ENCODE measurements at places on chromosomes 11 and 22. TPM values are rescaled to one million over a fixed set of nuclear protein-coding genes. Genes with fewer than 3 reads are reported as not detected.
A peak's percentile ranks its signal among the peaks of the same experiment; 100 is the strongest.

- DNase-seq: no peak
Measured at GRCh38 chr11:33618351-33618710, 82.3 kb downstream of the C11orf91 start.

DNA sequence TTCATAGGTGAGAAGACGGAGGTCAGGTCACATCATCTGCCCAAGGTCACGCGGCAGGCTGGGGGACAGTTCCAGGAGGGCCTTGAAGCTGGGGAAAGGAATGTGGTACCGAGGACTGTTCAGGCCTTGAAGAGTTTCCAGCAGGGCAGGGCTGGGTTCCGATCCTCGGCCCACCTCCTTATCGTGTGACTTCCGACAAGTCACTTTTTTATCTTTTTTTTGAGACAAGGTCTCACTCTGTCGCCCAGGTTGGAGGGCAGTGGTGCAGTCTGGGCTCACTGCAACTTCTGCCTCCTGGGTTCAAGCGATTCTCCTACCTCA, 623 bp downstream of the NDUFS8 start:
- no peak for DNase-seq

The SLC29A2 gene
- total RNA-seq: 50.5 TPM

DNA sequence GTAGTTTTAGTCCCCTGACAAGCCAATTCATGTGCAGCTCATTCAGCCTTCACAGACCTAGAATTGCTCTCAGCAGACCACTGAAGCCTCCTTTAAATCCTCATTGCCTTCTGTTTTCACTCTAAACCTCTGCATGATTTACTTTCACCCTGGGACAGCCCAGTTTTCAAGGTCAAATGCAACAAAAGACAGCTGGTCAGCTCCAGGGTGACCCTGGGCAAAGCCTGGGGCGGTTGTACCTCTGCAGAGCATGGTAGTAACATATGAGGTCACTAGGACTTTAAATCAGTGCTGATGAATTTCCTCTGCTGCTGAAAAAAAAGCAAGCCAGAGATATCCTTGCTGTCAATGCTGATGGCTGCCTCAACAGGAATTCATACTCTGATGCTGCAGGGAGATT, 62.2 kb downstream of the SERGEF start:
- no peak for DNase-seq

The BTBD18 gene
- not detected for total RNA-seq

GRCh38 chr22:28024422-28024888, 105.4 kb upstream of the PITPNB start:
- no peak for DNase-seq

The MYRF gene
- 21.4 TPM for total RNA-seq

DNA sequence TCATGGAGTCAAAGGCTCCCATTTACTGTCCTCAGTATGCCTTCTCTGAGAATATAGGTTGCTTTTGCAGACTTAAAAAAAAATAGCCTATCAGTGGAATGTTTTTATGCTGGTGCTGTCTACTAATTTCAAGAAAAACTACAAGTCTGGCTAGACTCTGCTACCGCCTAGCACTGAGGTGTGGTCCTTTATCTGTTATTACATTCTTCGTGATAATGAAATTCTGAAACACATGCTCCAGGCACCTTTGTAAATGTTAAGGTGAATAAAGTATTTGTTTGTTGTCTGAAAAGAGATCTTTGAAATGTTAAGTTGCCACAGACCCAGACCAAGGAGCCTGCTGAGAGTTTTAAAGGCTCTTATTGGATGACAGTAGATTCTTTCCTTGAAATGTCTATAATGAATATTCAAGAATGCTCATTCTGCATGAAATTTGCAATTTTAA, 95.3 kb downstream of the DBX1 start:
- DNase-seq: no peak

- DNase-seq: no peak
Measured at GRCh38 chr11:8168485-8169257, at the start of gene RIC3. Gene RIC3, minus strand, starts transcription at chr11:8169025. Its CDS starts 36 bp downstream, at chr11:8168989.

DNA sequence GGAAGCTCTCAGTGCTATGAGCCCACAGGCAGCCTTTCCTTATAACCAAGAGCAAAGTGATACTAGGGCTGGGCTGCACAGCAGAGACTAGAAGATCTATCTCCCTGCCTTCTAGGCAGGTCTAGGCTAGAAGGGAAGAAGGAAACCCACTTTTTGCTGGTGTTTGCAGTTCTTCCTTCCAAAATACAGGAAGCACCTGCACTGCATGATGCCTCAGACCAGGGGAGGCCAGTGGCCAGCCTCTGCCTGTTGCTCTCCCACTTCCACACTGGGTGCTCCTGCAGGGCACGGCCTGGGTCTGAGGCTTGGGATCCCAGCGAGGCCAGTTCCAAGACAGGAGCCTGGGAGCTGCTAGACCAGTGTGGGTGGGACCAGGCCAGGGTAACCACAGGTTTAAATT, 6.0 kb upstream of the UCP3 start:
- DNase-seq: no peak

The LSP1 gene
- total RNA-seq: 0.73 TPM

DNA sequence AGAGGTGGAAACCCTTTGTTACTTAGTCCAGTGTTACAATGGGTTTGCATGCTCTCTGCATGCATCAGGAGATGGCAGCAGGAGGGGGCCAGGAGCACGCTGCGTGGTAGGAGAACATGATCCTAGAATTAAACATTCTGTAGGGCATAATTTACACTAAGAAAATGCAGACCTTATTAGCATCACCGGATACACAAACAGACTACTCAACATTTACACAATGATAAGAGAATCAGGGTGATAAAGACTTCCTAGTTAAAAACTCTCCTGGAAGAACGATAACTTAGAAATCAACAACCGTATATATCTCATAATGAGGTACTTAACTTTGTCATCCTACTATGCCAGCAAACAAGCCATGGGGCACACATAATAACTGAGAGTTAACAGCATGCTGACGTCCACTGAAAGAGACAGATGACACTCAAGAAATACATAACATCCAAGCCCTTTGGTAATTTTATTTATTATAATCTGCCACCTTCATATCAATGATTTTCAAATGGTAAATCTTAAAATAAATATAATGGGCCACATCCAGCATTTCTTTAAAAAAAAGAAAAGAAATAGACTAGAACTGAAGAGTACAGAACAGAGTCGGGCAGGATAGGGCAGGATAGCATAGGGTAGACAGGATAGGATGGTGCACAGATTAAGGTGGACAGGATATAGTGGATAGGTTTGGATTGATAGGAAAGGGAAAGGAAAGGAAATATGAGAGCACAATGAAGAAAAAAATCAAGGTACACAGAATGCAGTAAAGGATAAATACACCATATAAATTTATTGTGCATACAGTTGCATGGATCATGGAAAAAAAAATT, 27.5 kb downstream of the CADM1 start:
- no peak for DNase-seq

GRCh38 chr22:37105154-37105553, 4.4 kb downstream of the TMPRSS6 start:
- DNase-seq: no peak

DNA sequence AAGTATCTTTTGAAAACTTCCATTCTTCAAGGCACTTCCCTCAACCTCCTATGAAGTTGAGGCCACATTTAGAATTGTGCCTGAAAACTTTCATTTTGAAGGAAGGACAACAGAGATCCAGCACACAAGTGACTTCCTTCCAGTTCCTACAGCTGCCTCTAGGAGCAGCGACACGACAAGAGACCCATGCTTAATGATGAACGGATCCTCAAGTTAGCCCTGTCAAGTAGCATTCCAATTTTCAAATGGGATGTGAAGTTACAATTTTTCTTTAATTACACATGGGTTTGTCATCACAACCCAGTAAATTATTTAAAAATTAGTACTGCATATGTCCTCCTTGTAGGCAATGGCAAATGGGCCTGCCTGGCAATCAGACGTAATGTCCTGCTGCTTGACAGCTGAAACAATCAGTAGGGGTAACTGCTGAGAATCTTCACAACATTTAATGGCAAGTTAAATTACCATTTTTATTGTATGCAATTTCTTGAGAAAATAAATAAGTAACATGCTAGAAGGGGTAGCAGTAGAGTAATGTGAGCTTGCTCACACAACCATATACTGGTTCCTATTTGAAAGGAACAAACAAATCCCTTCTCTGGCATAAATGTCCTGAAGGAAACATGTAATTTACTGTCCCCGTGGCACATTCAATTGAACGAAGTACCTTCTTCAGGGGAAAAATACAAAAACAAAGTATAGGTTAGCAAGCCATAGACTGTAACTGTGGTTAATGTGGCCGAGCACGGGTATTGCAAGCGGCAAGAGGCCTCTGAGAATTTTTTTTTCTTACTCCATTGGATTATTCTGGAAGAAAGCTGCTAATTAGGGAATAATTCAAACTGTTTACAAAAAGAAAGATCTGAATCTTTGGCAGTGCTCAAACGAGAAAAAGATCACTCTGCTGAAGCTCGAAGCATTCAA, 288.3 kb downstream of the CADM1 start:
- DNase-seq: no peak

The SYT13 gene
- 0.09 TPM for total RNA-seq

The C1QTNF5 gene
- 0.47 TPM for total RNA-seq

- DNase-seq: no peak
Measured at GRCh38 chr11:69613594-69613993, 27.4 kb upstream of the CCND1 start.

- no peak for DNase-seq
Measured at GRCh38 chr11:1774886-1775285, 11.2 kb upstream of the CTSD start.

The RAB38 gene
- total RNA-seq: 1.5 TPM

DNA sequence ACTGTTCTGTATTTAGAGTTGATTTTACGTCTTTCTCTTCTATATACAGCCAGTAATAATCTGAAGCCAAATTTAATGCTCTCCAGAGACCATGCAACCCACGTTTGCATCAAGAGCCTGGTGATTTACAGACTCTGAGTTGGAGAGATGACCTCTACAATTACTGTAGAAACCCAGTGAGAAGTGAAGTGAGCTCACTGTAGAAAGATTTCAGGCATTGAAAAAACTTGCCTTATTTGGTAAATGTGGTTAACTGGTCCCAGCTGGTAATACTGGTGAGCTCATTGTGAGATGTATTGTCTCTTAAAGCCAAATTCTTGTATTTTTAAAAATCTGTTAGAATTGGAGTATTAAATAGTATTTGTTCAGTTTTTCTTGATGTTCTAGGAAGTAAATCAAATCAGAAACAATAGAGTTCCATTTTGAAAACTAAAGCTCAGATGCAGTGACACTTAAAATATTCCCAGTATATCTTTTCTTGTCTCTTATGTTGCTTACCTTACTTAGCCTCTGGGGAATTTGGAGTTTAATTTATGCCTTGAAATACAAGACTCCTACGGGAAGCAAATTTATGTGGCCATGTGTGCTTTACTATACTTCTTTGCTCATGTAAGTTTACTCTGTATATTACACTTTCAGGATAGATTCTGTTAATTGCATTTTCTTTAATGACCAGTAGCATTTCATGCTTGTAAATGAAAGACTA, 189.9 kb downstream of the ARHGAP42 start:
- DNase-seq: no peak

GRCh38 chr11:8932564-8933180, at the start of gene C11orf16:
Gene C11orf16, minus strand, starts transcription at chr11:8932947. Its CDS starts 639 bp downstream, at chr11:8932308.
- no peak for DNase-seq

The GLYAT gene
- total RNA-seq: not detected

The TSKU gene
- 14.1 TPM for total RNA-seq

GRCh38 chr11:40219401-40219800, 1240.1 kb downstream of the LRRC4C start:
- DNase-seq: no peak

DNA sequence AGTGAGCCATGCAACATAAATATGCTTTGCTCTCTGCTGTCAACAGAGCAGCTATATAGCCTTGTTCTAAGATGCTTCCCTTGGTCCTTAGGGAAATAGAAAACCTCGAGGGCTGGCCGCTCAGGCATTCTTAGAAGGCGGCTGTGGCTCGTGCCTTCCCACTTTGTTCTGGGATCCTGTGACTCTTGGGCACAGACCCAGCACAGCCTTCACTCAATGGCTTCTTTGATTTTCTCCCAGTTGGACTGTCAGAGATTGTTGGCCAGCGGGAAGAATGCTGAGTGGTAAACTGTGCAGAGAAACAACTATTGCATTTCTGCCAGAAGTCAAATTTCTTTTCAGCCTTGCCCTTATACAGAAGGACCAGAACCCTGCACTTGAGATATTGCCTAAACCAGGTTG, 9.5 kb upstream of the MICAL2 start:
- DNase-seq: no peak

DNA sequence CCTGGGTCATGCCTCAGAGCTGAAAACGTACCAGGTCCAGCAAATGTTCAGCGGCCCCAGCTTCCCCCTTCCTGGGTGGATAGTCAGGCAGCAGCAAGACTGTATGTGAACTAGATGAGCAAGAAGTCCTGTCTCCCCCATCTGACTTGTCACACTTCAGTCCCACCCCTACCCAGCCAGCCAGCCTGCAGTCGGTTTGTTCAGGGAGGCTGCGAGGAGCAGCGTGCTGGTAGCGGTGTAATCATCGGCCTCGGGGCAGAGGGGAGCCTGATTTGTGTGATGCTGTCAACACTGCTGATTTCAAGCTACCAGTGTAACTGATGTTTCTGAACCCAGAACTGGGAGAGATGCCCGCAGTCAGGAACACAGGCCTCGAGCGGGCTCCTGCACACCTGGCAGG, 9.6 kb downstream of the TMEM258 start:
- DNase-seq: no peak

- no peak for DNase-seq
Measured at GRCh38 chr11:42669248-42669976, 642.4 kb upstream of the API5 start.

- no peak for DNase-seq
Measured at GRCh38 chr11:2541881-2542361, 97.1 kb downstream of the KCNQ1 start.

GRCh38 chr11:11243590-11244469, 109.2 kb downstream of the CSNK2A3 start:
- DNase-seq: peak; percentile 83

DNA sequence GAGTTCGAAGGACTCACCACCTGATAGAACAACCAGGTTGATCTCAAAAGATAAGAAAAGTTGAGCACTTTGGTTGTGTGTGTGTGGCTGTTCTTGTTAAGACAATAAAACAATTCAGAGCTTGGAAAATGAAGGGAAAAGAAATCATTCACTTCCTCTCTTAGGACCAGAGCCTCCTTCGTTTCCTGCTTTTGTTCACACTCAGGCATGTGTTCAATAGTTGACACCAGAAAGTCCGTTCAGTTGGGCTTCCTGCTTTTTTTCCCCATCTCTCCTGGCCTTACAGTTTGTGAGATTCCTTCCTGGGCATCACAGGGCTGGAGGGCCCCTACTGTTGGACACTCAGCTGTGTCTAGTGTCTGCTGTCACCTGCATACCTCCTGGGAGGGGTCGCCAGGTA, 48.0 kb downstream of the TSPAN18 start:
- DNase-seq: no peak

GRCh38 chr11:44585421-44585820, 20.0 kb downstream of the CD82 start:
- no peak for DNase-seq

The INSC gene
- not detected for total RNA-seq

GRCh38 chr11:122807731-122808477, 30.4 kb upstream of the CRTAM start:
- no peak for DNase-seq

DNA sequence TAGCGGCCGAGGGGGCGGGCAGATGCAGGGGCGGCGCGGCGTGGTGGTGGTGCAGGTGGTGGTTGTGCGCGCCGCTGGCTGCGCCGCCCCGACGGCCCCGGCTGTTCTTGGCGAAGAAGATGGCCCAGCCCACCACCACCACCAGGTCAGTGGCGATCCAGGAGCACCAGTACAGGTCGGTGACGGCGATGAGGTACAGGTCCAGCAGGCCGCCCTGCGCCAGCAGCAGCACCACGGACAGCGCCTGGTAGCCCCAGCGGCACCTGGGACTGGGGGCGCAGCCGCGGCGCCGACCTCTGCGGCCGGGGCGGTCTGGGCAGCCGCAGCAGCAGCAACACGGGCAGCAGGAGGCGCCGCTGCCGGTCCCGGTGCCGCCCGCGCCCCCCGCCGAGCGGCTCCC, 879 bp downstream of the TMEM121B start:
- DNase-seq: peak; percentile 82
